PC-3 (cell line): ENCODE measurements at places on chromosomes 2 and 18. TPM values are rescaled to one million over a fixed set of nuclear protein-coding genes. Genes with fewer than 3 reads are reported as not detected.

DNA sequence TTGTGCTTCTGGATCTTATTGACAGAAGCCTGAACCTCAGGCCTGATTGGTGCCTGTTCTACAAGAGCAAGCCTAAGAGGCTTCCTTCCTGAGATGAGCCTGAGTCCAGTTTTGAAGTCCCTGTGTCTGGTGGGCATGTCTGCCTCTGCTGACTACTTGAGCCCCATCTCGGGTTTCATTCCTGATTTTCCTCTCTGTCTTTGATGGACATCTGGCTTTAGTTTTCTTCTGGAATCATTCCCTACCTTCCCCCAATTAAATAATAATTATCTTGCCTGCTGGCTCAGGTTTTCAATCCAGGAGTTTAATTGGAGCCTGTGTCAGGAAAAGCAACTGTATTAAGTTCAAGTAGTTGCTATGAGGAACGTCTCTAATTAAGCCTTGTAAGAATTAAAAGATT lies 135.5 kb upstream of the MC4R start:
- no peak for DNase-seq

DNA sequence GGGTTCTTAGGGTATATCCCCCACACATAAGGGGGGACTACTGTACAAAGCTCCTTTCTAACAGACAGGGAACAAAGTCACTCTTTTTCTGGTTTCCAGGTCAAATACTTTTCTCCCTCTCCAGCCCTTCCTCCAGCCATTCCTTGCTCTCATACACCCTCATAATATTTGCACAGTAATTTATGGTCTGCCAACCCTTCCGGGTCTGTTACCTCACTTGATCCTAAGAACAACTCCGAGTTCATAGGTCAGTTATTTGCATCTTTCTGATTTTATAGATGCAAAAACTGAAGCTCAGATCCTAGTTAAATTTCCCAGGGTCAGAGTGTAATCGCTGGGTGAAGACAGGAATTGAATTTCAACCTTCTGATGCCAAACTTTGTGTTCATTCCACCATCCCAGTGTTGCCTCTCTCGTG lies 14.8 kb upstream of the MATN3 start:
- no peak for DNase-seq

DNA sequence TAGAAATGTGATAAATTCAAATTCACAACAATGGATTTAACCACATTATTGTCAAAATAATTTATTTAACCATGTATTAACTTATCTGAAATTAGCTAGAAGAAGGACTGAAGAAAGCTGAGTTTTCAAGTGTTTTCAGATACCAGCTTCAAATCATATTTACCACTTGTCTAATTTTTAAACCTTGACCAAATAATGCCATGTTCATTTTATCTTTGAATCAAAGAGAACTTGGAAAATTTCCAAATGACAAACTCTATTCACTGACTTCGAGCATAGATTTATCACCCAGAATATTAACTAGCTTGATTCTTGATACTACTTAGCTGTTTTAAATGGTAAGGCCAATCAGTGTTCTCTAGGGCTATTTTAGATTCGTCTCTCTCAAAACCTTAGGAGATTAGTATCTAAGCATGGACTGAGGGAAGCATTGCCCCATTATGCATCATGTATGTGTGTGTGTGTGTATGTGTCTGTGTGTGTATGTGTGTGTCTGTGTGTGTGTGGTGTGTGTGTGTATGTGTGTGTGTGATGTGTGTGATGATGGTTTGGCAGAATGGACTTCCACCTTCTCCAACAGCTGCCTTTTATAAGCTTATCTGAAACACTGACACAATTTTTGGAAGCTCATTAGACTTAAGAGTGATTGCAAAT lies 667.5 kb upstream of the FANCL start:
- DNase-seq: no peak

Gene KATNAL2
- 2.0 and 6.6 TPM in 2 replicates for total RNA-seq

Gene AMER3
- not detected in 2 replicates for total RNA-seq
